Activated CD8-positive, alpha-beta memory T cell treated with anti-CD3 and anti-CD28 coated beads for 1 hour (primary cell): ENCODE measurements at places on chromosomes 6 and 20.

DNA sequence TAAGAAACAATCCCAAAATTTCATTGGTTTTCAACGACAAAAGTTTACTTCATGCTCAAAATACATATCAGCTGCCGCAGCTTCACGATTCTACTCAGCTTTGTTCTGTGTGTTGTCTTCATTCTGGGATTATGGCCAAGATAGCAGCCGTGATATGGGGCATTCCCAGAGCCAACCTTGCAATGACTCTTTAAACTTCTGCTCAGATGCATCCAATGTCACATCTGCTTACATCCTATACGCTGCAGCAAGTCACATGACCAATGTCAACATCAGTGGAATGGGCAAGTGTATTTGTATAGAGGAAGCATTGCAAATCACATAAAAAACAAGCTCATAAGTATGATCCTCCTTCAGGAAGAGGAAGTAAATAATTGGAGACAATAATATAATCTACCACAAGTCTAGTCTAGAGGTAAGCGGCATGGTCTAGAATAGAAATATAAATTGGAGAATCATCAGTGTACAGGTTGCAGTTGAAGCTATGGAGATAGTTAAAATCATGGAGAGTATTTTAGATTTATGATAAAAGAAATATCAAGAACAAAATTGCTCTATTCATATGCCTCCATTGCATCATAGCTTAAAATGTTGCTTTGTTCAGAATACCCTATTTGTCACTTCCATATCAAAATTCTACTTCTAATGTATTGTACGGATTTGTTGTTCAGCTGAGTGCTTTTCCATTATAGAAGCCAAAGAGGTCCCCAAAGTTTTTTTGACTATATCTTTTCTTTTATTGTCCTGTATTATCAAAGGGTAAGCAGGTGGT lies 7.2 kb upstream of the C6orf141 start:
- no peak for DNase-seq

DNA sequence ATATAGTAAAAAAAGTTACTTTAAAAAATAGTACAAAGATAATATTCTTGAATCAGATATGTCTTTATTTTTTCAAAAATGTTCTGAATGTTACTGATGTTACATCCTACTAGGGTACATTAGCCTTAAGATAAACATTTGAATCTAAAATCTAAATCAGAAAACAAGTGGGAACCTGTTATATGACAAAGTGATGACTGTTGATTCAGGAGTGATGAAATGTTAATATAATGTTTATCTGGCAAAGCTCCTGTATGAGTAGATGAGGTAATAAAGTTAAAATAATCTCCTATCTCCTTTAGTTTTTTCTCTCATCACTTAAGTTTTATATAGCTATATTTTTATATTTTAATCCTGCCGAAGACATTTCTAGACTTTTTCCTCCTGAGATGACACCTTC lies 4.2 kb downstream of the DOP1A start:
- no peak for DNase-seq

DNA sequence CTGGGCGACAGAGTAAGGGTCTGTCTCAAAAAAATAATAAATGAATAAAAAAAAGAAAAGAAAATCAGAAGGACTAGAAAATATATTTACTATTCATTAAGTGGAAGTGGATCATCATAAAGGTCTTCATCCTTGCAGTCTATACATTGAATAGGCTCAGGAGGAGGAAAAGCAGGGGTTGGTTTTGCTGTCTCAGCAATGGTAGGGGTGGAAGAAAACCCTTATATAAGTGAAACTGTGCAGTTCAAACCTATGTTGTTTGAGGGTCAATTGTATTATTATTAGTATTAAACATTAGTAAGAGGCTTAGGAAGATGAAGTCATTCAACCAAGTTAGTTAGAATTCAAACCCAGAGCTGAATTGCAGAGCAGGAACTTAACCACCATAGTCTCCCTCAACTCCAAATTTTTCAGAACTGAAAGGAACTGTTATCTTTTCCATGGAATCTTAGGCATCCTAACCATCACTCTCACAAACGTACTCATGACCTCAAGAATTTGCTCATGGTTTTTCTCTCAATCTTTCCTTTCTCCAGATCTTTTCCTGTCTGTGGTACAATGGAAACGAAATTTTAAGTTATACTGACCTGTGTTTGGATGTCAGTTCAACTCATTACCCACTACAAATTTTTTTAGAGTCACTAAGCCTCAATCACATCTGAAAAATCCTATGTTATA lies 7.7 kb upstream of the SMIM13 start:
- no peak for DNase-seq

DNA sequence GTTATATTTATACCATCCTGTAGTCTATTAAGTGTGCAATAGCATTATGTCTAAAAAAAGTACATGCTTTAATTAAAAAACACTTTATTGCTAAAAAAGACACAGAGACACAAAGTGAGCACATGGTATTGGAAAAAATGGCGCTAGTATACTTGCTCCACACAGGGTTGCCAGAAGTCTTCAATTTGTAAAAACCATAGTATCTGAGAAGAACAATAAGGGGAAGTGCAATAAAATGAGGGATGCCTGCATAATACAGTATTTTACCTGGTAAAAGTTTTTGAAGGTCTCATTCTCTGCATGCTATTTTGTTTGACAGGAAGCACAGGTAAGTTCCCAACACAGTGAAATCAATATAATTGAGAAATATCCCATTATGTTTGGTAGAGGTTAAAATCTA lies 1.6 kb downstream of the NOX3 start:
- DNase-seq = no peak

GRCh38 chr6:34973547-34974248 lies 84.6 kb downstream of the ANKS1A start:
- no peak for DNase-seq

- no peak for DNase-seq
Measured at GRCh38 chr20:62088258-62089127, 22.8 kb upstream of the TAF4 start.

GRCh38 chr20:32605167-32605656 lies 20.1 kb upstream of the NOL4L start:
- no peak for DNase-seq

- DNase-seq = no peak
Measured at GRCh38 chr6:111605100-111605751, 452 bp downstream of the TRAF3IP2 start.

GRCh38 chr6:89180971-89181370 lies 35.1 kb downstream of the PM20D2 start:
- DNase-seq = no peak
